ENCODE measurements at places on chromosomes 1 and 21. TPM values are rescaled to one million over a fixed set of nuclear protein-coding genes. Genes with fewer than 3 reads are reported as not detected.

The TRABD2B gene
- 2.4 TPM for total RNA-seq

The HES3 gene
- total RNA-seq = not detected

The ILDR2 gene
- 4.1 TPM for total RNA-seq

The CCDC30 gene
- 7.2 TPM for total RNA-seq

The FTCD gene
- 0.48 TPM for total RNA-seq

The CFAP107 gene
- not detected for total RNA-seq

The CLCA4 gene
- total RNA-seq = 38.1 TPM

The HSPB7 gene
- total RNA-seq = 13.0 TPM

GRCh38 chr1:36691374-36691773, 208.7 kb upstream of the CSF3R start:
- DNase-seq = no peak

DNA sequence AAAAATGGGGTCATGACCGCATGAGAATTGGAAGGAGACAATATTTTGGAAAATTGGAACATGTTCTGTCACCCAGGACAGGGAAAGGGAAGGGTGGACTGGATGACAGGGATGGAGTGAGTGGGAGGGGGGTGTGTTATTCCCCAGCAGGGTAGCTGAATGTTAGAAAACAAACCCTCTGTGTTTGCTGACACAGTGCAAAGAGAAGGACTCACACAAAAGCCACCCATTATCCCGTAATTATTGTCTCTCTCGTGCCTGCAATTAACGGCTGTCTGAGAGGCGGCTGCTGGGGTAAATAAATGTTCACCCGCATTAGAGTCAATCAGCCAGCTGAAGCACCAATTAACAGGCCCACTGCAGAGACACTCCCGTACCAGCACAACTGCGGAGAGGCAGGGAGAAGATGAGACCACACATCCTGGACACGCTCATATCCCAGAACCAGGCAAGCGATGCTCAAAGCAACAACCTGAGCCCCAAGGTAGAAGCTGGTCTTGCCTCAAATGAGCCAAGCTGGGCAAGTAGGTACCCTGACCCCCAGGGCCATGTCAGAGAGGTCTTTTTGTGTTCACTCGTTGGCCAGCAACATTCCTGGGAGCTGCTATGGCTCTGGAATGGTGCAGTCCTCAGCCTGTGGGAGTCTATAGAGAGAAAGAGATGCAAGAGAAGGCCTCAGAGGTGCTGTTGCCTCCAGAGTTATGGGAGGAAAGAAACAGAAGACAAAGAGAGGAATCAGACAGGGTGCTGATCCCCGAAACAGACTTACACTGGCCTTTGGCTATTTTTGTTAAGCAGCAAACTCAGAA, 19.4 kb downstream of the PLEKHA6 start:
- no peak for DNase-seq

- DNase-seq = no peak
Observed at GRCh38 chr1:206684478-206685333, at the start of gene MAPKAPK2. MAPKAPK2 (plus strand) TSS chr1:206684905; CDS start chr1:206685230, 325 bp downstream.

DNA sequence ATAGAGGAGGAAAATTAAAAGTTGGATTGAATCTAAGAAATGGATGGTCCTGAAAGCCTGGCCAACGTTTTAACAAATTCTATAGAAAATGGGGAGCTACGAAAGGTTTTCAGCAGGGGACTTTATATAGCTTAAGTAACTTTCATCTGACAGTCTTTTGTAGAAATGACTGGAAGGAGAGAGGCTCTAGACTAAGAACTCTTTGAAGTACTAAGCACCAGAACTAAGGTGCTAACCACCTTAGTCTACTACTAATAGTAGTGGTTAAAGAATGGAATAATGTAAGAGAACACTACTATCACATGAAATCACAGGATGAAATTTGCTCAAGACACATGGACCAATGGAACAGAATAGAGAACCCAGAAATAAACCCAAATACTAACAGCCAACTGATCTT, 126.1 kb downstream of the DENND1B start:
- no peak for DNase-seq

GRCh38 chr21:25887646-25888306, 153.0 kb downstream of the GABPA start:
- DNase-seq = no peak

DNA sequence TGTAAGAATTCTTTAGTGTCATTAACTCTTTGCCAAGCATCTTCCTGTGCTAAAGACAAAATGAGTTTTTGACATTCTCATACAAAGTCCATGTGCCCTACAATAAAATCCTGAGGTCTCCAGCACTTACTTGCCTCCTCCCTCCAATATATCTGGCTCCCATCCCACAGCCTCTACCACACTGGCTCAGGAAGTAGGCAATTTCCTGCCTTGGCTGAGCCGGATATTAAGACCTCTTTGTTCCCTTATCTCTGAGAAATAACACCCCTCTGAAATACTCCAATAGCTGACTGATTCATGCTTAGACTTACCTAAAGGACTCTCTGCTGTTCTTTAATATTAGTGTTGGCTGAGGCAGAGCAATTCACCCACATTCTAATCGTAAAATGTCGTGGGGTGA, 37.6 kb upstream of the GORAB start:
- no peak for DNase-seq

DNA sequence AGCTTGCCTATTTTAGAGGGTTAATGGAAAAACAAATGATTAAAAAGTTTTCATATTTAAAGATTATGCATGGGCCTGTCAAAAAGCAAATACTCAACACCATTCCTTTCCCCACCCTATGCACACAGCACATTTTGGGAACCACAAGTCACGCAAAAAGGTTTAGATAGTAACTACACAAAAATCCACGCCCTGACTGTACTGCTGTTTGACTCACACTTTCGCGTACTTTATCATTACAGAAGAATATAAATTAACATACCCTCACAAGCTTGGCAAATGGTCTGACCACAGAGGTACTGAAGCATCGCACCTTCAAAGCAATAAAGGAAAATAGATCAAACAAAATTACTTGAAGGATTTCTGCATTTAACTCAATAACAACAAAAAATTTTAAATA, 1.4 kb downstream of the ATP5PO start:
- DNase-seq = no peak

GRCh38 chr1:236345728-236346127, 48.4 kb upstream of the EDARADD start:
- DNase-seq = no peak

DNA sequence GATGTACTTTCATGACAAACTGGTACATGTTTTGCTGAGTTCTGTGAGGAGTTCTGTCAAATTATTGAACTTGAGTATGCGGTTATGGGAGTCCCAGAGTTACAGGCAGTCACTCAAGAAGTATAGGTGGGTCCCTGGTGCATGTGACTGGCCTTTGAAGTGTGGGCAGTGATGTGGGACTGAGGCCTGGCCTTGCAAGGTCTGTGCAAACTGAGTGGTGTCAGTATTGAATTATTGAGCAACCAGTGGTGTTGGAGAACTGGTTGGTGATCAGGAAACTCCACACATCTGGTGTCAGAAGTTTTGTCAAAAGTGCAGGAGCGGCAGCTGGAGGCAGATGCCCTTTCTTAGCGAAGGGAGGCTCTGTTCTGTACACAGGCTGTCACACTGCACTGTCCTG, 5.2 kb downstream of the ZNF678 start:
- DNase-seq = no peak

DNA sequence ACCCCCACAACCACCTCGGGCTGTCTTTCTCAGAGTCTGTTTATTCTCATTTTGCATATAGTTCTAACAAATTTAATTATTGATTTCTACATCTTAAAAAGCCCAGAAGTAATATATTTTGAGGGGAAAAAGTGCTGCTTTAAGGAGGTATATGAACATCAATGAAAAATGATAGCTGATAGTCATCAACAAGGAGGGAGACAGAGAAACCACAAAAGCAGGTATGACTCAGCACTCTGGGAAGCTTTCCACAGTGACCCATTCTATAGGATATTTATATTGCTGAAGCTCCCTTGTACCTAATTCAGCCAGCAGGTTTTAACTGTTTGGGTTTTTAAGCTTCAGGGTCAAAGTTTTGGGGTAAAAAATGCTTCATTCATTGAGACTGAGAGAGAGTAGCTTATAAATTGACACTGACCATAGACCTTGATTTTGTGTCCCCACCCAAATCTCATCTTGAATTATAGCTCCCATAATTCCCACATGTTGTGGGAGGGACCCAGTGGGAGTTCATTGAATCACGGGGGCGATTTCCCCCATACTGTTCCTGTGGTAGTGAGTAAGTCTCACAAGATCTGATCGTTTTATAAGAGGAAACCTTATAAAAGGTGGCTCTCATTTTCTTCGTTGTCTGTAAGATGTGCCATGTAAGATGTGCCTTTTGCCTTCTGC, 27.4 kb downstream of the VANGL1 start:
- no peak for DNase-seq

GRCh38 chr1:211948377-211948776, 87.0 kb downstream of the INTS7 start:
- no peak for DNase-seq

DNA sequence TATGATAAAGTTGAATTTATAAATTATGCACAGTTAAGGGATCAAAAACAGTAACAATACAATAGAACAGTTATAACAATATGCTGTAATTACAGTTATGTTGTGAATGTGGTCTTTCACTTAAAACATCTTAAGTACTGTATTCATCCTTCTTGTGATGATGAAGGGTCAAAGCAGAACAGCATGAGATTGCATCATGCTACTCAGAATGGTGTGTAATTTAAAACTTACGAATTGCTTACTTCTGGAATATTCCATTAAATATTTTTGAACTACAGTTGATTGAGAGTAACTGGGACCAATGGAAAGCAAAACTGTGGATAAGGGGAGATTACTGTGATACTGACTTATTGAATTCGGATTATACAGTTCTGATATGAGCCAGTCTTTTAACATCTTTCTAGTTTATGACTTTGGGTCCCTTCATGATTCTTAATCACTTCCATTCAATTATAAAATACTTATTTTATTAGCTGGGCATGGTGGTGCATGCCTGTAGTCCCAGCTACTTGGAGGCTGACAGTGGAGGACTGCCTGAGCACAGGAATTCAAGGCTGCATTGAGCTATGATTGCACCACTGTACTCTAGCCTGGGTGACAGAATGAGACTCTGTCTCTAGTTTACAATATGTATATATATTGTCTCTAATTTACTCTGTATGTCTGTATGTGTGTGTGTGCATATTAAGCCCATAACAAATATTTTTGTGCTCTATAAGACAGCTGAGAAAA, 43.2 kb downstream of the ATP1B1 start:
- DNase-seq = no peak

DNA sequence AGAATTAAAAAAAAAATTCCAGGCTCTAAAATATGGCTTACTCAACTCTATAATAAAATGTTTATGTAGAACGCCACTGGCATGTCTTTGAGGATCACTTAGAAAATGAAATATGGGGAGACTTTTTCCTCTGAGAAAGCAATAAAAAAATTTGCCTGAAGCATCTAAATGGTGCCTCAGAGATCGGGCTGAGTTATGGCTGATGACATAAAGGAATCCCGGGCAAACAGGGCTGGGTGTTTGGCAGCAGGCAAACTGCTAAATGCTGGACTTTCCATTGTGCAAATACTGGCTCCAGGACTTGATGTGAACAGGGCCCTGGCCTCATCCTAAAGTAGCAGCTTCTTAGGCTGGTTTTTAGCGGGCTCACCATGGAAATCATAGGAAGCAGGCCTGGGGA, 44.5 kb upstream of the C1orf87 start:
- DNase-seq = no peak

Data from urinary bladder (tissue), 4 donors.